RPMI7951 (cell line): ENCODE measurements at places on chromosomes 16 and 17. TPM values are rescaled to one million over a fixed set of nuclear protein-coding genes. Genes with fewer than 3 reads are reported as not detected.
A peak's percentile ranks its signal among the peaks of the same experiment; 100 is the strongest.

The TBC1D3E gene
- total RNA-seq, result not detected in 2 replicates

The POLDIP2 gene
- 79.6 and 91.8 TPM in 2 replicates for total RNA-seq

The SLC5A11 gene
- total RNA-seq, result not detected in 2 replicates

The NOS2 gene
- 18.7 and 18.9 TPM in 2 replicates for total RNA-seq

GRCh38 chr16:57563761-57564160 is 21.3 kb downstream of the ADGRG5 start:
- DNase-seq, result no peak

DNA sequence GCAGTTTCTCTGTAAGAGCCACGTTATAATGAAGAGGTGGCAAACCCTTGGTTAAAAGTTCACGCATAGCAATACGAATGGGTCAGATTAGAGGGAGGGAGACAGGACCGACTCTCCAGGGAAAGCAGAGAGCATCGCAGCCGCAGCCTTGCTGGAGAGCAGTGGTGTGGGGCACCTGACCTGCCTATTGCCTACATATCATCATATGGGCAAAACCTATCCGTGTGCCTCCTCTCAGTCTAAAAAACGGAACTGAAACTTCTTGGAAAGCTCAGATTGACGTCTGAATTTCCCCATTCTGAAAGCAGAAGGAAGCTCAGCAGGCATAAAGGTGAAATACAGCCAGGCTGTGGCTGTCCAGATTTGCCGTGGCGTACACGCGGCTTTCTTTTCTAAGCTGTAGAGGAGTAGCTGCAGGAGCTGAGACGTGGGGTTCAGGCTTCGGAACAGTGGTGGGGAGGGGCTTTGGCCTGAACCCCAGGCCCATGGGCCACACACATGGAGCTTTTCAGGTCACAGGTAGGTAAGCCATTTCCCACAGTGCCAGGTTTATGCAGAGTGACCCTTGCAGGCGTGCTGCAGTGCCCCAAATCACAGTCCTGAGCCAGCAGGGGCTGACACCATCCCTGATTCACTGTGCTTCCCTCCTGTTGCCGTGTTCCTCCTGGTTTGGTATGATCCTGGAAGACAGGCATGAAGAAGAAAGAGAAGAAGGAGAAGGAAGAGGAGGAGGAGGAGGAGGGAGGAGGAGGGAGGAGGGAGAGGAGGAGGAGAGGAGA is 41.6 kb upstream of the TNRC6C start:
- DNase-seq, result no peak

DNA sequence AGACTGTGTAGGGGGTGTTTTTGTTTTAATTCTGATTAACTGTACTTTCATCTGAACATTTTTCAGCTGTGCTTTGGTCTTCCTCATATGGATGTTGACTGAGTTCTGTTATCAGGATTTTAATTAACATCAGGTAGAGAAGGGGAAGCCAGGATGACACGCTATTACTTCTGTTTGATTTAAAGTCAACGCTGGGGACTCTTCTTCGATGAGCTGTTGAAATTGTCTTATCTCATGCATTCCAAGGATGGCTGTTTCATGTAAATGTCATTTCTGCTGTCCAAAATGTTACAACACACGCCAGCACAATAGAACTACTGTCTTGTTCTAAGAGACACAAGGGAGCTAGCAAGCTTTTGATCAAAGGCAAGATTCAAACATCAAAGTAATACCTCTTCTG is 263.3 kb upstream of the CDH5 start:
- DNase-seq, result no peak

- DNase-seq, result peak; percentile 79
Observed at GRCh38 chr17:17514993-17515933, 19.1 kb upstream of the RASD1 start.

DNA sequence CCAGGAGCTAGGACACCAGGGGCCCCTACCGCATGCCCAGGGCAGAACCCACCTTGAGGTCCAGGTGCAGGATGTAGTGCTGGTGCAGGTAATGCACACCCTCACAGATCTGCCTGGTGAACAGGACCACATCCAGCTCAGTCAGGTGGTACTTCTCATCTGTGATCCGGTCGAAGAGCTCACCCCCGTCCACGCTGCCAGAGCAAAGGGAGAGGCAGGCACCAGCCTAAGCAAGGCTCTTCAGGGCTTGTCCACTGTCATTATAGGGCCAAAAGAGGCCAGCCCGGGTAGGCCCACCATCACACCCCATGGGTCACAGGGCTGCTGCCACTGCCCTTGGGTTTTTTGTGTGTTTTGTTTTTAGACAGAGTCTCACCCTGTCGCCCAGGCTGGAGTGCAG is 21.0 kb downstream of the MYLK3 start:
- DNase-seq, result no peak
